AG20443 (cell line): ENCODE measurements at places on chromosomes 5 and 9.

GRCh38 chr5:119860463-119860862 lies 231.1 kb downstream of the FAM170A start:
- no peak for DNase-seq

DNA sequence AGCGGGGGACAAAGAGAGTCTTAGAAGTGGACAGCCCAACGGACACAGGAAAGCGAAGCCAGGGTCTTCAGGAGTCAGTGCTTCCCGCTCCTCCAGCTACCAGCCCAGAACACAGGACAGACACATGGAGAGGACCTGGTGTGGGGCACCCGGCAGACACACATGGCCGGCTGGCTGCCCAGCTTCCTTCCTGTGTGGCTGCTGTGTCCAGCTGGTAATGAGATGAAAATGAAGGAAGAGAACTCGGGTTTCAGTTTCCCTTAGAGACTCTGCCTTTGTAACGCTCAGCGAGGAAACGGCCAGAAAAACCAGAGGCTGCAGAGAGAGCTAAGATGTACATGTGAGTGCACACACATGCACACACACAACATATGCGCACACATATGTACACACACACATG lies 87.5 kb downstream of the SECISBP2 start:
- no peak for DNase-seq

DNA sequence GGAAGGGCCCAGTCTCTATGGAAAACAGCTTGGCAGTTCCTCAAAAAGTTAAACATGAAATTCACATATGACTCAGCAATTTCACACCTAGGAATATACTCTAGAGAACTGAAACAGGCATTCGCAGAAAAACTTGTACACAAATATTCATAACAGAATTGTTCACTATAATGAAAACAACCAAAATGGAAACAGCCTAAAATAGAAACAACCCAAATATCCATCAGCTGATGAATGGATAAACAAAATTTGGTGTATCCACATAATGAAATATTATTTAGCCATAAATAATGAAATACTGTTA lies 4.8 kb upstream of the GPR150 start:
- DNase-seq, result no peak

DNA sequence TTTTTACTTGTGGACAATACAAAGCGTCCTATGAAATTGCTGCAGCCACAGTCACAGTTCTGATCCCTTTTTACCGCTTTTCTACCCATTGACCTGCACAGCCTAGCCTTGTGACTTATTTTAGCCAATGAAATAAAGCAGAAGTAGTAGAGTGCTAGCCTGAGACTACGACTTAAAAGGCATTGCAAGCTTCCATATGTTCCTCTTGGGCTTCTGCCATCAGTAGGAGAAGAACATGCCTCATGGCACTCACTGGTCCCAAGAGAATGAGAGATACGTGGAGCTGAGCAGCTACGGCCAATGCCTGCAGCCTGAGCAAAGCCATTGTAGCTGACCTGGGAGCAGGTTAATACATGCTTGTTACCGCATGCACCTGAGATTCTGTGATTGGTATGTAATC lies 416.6 kb upstream of the CLINT1 start:
- DNase-seq, result no peak

- peak; percentile 47 for DNase-seq
These were observed 3.1 kb upstream of the ZNF474 start for GRCh38 chr5:122126177-122126755.

DNA sequence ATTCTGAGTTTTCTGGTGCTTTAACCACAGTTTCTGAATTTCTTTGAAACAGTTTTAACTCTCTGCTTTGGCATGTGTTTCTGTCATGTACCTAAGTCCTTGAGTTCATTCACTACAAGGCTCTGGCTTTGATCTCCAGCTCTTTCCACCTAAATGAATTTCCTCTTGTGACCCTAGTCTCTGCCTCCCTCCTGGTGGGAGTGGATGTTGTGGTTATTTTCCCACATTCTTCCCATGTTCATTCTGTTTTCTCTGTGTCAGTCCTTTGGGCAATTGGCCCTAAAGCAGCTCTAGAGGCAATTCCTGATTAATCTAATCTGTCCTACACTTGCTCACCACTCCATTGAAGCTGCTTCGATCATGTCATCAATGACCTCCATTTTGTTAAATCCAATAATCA lies 28.4 kb upstream of the DPYSL3 start:
- DNase-seq, result peak; percentile 9

DNA sequence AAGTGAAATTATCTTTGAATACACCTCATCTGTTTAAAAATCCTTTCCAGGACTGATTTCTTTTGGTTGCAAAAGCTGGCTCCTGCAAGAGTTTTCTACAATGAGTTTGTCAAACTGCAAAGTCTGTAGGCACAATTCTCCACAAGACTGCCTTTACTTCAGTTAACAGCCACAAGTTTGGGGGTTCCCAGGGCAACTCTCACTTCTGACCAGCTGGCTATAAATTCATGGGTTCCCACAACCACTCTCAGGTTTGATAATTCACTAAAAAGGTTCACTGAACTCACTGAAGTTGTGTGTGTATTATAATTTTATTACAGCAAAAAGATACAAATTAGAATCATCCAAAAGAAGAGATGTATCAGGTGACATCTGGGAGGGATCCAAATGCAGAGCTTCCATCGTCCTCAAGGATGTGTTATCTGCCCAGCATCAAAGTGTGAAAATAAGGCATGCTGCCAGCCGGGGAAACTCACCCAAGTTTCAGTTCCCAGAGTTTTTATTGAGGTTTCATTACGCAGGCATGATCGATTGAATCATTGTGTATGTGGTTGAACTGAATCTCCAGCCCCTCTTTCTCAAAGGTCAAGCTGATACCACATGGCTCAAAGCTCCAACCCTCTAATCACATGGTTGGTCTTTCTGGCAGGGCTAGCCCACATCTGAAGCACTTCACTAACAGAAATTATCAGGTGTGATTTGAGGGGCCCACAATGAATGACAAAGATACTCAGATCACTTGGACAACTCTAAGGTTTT lies 19.0 kb upstream of the PSIP1 start:
- no peak for DNase-seq

DNA sequence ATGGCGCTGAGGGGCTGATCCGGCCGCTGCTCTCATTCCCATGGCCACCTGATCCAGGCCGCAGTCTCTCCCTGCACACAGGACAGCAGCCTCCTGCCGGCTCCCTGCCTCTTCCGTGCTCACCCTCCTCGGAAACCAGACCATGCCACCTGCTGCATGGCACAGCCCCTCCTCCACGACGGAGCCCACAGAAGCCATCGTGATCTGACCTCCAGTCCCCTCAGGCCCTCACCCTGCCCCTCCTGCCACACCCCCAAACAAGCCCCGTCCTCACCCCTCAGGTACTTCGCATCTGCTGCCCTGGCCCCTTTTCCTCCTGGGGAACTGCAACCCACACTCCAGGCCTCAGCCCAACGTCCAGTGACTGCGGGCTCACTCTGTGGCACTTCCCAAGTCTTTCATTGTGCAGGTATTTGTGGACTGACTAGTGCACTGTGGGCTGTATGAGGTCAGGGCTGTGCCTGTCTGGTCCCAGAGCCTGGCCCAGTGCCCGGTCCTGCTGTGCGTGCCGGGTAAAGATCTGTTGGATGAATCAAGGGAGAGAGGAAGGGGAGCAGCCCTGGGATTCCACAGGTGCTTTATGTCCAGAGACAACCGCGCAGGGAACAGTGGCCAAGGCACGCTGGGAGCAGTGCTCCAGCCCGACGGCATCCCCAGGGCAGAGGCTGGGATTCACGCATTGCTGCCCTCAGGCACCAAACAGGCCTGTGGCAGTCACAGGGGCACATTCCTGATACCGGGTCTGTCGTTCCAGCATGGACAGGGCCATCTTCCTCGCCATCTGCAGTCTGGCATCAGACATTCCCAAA lies 86.1 kb downstream of the ADAMTS2 start:
- peak; percentile 92 for DNase-seq

DNA sequence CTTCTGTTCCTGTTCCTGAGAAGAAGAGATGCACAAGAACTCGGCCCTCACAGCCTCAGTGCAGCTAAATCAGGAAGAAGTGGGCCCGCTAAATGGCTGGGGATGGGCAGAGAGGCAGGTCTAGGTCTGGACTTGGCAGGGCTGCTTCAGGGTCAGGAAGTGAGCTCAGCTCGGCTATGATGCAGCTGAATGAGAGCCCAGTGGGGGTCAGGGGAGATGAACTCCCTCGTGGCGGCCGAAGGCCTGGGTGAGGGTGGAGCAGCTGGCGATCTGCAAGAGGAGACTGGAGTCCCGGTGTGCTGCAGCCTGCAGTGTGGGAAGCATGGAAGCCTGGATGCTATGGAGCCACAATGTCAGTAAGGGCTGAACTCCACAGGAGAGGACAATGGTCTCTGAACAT lies 466.2 kb downstream of the SPOCK1 start:
- no peak for DNase-seq

GRCh38 chr9:90053027-90053426 lies 448.2 kb downstream of the GADD45G start:
- DNase-seq, result no peak
